RCC 7860 (cell line): ENCODE measurements at places on chromosomes 4 and X.

- no peak for DNase-seq
Measured at GRCh38 chrX:7092543-7092942, 55.0 kb upstream of the STS start.

DNA sequence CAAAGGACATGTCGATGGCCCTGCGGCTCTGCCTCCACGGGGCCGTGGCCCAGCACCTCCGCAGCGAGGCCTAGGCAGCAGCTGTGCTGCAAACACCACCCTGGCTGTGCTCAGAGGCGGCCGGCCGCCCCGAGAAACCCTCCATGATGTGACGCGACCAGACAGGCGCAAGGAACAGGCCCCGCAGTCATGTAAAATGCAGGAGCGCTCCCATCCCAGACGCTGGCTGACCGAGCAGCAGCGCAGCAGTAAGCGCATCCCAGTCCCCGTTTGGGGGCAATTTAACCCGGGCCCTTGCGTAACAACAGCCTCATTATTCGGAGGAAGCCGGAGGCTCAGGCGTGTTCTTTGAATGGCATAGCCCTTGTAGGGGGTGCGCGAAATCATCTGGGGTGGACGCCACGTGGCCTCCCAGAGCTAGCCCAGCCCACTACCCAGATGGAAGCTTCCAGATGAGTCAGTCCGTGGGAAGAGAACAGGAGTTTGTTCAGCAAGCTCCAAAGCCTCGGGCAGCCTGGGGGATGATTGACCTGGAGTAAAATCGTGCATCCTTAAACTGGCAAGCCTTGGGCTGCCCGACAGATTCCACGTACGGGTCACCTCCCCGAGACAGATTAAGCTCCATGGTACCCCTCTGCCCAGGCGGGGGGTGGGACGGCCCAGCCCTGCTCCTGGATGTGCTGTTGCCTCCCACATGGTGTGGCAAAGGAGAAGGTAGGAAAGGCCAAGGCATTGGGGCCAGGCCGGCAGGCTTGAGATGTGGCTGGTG lies 124.0 kb downstream of the HMX1 start:
- no peak for DNase-seq

DNA sequence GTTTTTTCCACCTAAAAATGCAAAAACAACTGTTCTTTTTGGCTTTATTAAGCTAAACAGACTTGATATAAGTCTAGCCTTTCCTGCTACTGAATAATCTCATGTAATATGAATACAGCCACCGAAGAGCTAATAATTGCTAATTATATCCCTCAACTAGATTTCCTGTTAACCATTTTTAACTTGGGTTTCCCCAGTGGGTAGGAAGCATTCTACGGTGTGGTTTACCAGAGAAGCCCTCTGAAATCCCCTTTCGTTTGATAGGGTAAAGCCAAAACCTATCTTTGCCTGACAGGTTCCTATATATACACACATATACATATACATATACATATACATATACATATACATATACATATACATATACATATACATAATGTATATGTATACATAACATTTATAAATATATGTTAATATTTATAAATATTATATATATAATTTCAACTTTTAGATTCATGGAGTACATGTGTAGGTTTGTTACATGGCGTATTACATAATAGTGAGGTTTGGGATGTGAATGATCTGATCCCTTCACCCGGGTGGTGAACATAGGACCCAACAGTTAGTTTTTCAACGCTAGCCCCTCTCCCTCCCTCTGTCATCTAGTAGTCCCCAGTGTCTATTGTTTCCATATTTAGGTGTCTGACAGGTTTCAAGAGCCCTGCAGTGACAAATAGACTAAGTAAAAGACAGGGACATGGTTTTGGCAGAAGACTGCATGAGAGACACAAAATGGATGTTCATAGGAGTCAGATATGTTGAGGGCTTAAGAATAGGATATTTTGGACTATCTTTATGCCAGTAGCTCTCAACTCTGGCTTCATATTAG lies 62.4 kb downstream of the ATXN3L start:
- no peak for DNase-seq

DNA sequence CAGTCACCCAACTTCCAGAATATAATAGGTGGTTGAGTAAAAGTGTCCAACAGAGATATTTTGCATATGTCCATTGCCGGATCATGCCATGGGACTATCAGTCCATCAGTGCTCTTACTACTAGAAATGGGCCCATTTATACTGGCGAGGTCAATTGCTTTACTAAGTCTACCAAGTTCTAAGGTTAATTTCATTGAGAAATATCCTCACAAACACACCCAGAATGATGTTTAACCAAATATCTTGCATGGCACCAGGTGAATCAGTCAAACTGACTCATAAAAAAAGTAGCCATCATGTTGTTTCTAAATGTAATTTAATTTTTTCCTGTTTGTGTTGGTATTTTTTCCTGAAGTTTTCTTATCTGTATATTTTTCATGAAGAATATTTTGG lies 1217.0 kb downstream of the RAPGEF2 start:
- DNase-seq = no peak

DNA sequence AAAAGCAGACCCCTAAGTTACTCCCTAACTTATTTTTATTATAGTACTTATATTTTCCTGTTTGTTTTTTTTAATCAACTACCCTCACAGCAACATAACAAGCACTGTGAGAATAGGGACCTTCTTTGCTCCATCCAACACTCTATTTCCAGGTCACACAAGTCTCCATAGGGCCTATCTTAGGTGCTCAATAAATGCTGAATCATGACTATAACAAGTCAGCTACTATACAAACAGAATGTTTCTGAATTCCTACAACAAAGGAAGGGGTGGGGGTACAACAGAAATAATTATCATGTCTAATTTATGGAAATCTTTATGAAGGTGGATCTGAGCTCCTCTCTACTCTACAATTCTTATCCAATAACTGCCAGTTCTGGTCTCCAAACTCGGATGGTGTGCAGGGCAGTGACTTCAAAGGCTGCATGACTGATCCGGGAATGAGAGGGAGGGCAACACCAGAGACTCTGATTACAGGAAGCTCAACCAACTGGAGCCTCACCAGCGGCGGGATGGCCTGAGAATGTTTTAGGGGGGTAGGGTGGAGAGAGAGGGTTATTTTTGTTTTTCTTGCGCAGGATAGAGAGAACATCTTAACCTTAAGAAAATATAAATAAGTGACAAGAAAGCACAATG lies 71.1 kb downstream of the HADH start:
- DNase-seq = no peak

- DNase-seq = no peak
Measured at GRCh38 chrX:40065296-40066046, 32.3 kb downstream of the BCOR start.

DNA sequence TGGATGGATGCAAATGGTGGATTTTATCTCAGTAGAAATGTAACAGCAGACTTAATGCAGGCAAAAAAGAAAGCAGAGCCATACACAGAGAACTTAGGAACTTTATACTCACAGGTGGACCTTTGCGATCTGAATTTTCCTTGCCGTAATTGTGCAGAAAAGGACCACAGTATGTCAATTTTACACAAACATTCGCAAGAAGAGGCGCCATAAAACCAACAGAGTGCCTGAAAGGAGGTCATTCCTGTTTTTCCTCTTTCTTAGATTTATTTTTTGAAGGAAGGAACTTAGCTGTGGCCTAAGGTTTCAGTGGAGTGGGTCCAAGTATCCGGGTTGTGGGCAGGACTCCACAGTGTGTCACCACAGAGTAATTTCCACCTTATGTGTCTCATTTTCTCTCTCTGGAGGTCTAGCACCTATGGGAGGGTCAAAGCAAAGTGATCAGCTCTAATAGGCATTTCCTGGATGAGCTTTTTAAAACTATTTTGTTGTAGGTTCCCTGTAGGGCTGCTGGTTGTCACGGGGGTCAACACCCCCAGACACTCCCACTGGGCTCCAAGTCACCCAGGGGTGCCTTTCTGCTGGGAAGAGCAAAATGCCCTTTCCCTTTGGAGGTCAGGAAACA lies 24.7 kb upstream of the PBDC1 start:
- peak; percentile 37 for DNase-seq

- peak; percentile 9 for DNase-seq
Measured at GRCh38 chrX:39427906-39428305, 626.6 kb downstream of the MID1IP1 start.

- DNase-seq = no peak
Measured at GRCh38 chr4:116881077-116881476, 204.3 kb downstream of the TRAM1L1 start.

DNA sequence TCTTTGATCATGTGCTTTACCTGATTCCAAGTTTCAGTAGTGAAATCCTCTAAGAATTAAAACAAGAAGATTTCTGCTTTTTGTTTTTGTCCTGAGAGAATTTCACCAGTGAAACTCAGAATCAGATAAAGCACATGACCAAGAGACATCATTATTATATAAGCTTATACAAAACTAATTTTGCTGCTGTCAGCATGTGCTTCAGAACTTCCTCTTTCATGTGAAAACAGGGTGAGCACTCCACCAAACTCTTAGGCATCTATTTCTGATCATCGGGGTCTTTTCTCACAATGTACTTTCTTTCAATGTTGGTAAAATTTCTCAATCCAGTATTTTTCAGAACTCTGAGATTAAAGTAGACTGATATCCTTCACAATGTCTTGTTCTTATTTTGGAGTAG lies 152.1 kb downstream of the SLC39A8 start:
- DNase-seq = no peak

DNA sequence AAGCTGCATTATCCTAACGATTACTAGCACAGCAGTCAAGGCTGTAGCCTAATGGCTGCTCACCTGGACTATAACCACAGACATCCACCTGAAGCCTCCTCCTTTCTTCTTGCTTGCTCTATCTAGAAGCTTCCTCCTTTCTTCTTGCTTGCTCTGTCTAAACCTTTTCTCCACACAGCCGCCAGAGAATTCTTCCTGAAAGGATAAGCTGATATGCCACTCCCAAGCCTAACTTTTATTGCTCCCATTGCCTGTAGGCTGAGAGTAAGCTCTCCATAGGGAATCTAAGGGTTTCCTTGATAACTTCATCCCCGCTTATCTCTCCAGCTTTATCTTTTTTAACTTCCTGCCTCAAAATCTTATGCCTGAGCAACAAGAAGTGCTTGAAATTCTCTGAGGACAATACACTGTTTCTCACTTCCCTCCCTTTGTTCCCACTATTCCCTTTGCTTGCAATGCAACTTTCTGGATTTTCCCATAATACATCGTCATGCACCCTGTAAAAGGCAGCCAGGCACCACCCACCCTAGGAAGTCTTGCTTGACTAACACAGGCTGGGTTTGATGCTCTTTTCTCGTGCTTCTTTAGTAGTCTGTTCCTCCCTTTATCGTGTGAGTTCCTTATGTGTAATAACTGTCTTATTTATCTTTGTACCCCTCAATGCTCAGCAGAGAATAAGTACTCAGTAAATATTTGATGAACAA lies 1.4 kb upstream of the LRIT3 start:
- DNase-seq = no peak

GRCh38 chr4:133157460-133158160 lies 8.5 kb downstream of the PCDH10 start:
- DNase-seq = no peak

GRCh38 chrX:132774010-132774714 lies 184.3 kb downstream of the HS6ST2 start:
- DNase-seq = peak; percentile 13

DNA sequence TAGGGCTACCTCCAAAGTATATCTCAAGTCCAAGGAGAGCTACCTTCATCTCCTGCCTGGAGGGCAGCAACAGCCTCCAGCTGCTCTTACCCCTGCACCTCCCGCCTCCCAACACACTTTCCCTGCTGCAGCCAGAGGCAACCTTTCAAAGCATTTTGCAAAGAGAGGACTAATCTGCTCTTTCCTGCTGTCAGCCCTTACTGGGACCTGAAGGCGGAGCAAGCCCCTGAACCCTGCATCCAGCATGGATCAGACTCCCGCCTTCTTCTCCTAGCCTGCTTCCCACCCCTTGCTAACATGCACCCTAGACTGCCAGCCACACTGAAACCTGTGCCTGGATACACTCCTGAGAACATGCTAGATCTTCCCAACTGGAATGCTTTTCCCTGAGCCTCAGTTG lies 37.7 kb upstream of the VMA21 start:
- DNase-seq = no peak

- no peak for DNase-seq
Measured at GRCh38 chr4:100848841-100849240, 331.0 kb upstream of the EMCN start.

GRCh38 chr4:17480210-17480927 lies 31.5 kb downstream of the QDPR start:
- DNase-seq = no peak

GRCh38 chrX:17613979-17614588 lies 123.2 kb upstream of the SCML1 start:
- DNase-seq = no peak

DNA sequence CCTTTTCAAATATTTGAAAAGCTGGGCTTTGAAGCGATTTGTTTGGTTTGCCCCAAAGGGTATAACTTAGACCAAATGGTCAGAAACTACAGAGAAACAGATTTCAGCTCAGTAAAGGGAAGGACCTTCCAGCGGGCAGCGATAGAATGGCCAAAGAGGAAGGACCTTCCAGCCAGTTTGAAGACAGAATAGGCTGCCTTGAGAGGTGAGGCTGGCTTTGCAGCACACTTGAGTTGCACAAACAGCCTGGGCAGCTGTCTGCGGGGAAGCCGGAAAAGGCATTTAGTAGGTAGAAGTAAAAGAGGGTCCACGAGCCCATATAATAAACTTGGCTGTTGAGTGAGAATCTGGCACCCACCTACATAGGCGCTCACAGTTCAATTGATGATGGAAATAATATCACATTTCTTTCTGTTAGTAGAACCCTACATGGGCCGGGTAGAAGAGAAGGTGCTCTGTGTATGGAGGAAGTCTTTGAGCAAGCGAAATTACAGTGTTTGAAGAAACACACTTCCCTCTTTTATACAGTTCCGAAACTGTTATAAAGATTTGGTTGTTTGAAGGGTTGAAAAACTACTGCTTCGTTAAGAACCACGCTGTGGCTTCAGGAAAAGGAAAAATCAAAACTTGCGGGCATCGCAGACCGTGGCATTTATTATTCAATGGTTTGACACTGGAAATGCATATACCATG lies 75.0 kb upstream of the SORBS2 start:
- no peak for DNase-seq

GRCh38 chr4:165839615-165840333 lies 33.3 kb upstream of the TLL1 start:
- DNase-seq = no peak
